ENCODE measurements at places on chromosomes 7 and 10.

GRCh38 chr7:121575194-121575765 is 179.2 kb upstream of the FAM3C start:
- no peak for DNase-seq

- no peak for DNase-seq
Observed at GRCh38 chr7:79199961-79200360, 253.5 kb downstream of the MAGI2 start.

GRCh38 chr7:8320174-8320573 is 58.2 kb upstream of the ICA1 start:
- no peak for DNase-seq

- DNase-seq = no peak
Observed at GRCh38 chr7:32427769-32428291, 62.4 kb downstream of the LSM5 start.

- DNase-seq = no peak
Observed at GRCh38 chr7:138625849-138626230, 75.3 kb downstream of the SVOPL start.

DNA sequence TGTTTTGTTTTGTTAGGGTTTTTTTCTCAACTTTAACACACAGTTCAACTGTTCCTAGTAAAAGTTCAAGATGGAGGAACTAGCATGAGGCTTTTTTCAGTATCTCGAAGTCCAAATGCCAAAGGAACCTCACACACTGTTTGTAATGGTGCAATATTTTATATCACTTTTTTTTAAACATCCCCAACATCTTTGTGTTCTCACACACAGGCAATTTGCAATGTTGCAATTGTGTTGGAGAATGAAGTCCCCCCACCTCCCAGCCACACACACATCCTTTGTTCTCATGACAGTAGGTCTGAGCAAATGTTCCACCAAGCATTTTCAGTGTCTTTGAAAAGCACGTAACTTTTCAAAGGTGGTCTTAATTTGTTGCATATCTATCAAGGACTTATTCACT is 120.9 kb downstream of the TWIST1 start:
- DNase-seq = no peak

DNA sequence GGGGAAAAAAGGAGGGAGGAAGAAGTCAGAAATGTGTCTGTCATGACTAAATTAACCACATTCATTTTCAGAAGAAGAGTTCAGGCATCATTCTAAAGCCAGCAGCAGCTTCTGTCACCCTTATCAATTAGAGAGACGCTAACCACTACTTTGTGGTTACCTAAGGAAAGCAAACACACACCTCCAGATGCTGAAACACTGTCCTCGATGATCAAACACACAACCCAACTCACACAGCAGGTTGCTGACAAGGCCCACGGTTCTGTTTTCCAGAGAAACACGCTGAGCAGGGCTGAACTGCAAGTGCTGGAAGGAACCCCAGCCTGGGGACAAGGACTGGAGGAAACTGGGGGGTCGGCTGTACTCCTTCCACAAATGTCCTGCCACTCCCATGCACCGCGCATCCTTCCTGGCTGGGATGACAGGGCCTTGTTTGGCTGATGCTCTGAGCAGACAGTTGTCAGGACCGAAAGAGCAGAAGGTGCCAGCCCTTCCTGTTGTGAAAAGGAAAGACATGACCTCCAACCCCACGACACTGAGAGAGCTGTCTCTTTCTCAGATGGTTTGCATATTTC is 36.6 kb downstream of the PRKCQ start:
- no peak for DNase-seq

All from GM12864 (cell line).